ENCODE measurements at places on chromosomes 3 and 15. TPM values are rescaled to one million over a fixed set of nuclear protein-coding genes. Genes with fewer than 3 reads are reported as not detected.

Gene SAMMSON
- not detected for total RNA-seq

Gene LEO1
- 52.7 TPM for total RNA-seq

Gene GPR27
- total RNA-seq = 2.7 TPM

Gene ACTRT3
- 3.5 TPM for total RNA-seq
